ENCODE measurements at places on chromosomes 3 and 15.

DNA sequence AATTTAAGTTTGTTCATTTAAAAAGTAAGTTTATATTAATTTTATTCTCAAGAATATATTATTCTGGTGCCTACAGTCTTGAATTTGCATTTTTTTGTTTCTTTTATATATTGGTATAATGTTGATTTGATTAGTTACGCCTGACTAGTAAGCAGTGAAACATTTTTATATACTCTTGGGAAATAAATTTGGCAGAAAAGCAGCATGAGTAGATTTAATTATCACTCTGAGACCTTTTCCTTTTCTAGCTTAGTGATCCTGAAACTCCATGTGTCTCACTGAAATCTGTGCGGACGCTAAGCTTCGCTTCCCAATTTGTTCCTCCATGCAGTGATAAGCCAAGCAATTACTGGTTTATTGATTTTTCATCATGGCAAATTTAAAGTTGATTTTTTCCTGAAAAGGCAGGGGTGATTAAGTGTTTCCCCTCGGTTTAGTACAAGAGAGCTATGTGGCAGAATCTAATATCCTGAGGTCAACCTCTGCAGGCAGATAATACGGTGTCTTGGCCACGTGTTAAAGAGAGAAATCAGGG, 87.2 kb upstream of the MLF1 start:
- no peak for DNase-seq

- no peak for DNase-seq
Measured at GRCh38 chr3:29226706-29227105, 54.2 kb upstream of the RBMS3 start.

- DNase-seq: no peak
Measured at GRCh38 chr3:45947361-45947760, 4.1 kb downstream of the CXCR6 start.

DNA sequence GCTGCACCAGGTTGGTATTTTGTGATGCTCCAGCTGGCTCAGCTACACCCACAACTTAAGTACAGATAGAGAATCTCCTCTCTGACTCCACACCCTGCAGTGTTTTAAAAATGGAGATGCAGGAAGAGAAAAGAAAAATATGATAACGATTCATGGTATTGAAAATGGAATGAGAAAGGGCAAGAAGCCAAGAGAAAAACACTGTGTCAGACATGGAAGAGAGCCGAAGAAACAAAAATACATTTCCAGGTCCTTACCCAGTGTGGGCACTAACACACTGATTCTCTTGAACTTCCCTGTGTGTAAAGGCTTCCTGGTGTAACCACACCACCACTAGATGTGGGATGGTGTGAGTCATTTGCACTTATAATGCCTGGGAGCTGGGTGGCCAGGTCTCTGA, 93.1 kb downstream of the GMPS start:
- no peak for DNase-seq

DNA sequence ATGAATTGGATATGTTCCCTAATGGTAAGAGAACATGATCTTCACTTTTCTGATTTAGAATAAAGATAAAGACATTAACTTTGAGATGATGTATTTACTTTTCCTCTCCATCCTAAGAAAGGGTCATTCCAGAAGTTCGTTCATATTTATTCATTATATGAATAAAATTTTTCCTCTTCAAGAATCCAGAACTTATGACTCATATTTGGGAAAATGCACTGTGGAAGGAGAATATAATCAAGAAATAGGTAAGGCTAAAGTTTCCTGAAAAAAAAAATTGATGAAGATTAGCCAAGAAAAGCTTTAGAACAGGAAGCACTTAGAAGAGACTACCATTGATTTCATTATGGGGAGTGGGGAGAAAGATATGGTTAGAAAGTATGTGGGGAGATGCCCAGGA, 36.5 kb upstream of the CBLB start:
- no peak for DNase-seq

DNA sequence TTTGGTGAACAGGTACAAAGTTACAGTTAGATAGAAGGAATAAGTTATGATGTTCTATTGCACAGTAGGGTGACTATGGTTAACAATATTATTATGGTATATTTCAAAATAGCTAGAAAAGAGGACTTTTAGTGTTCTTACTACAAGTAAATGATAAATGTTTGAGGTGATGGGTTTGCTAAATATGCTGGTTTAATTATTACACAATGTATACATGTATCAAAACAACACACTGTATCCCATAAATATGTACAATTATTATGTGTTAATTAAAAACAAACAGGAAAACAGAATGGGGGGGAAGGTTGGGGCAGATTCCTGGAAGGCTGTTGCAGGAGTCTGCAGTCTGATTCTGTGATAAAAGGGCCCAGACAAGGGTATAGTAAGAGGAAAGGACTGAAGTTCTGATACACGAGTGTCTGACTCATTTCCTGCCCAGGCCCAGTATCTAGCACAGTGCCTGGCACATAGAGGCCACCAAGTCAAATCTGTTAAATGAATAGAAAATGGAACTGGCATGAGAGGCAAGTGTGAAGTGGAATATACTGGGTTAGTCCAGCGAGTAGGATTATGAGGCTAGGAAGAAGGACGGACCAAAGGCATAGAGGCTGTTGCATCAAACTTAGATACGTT, 7.2 kb upstream of the ENTPD3 start:
- DNase-seq: no peak

DNA sequence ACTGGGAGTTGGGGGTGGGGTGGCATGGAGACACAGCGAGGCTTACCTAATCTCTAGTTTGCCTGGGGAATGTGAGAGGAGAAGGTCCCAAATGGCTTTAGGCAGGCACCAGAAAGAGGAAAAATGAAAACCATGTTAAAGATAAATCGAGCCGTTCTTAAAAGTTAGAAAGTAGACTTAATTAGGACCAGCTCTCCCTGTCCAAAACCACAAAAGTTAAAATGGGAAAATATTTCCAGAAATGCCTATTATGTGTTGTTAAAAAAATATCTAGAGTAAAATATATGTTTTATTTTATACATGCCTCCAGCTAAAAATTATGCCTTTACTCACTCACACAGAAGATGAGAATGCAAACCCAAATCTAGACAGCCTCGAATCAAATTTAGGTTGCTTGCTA, 50.1 kb downstream of the LRTM1 start:
- no peak for DNase-seq

DNA sequence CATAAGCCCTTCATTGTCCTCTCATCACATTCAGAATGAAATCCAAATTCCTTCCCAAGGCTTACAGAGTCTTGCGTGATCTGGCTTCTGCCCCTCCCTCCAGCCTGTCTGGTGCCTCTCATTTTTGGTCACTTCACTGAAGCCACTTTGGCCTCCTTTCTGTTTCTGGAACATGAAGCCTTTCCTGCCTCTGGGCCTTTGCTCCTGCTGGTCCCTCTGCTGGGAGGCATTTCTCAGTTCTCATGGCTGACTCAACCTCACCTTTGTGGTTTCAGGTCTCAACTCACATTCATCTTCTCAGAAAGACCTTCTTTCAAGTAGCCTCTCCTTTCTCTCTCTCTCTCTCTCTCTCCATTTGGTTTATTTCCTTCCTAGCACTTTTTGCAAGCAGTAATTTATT, 43.9 kb upstream of the BHLHE40 start:
- DNase-seq: no peak

GRCh38 chr3:183275937-183276336, 22.9 kb downstream of the B3GNT5 start:
- DNase-seq: no peak

GRCh38 chr3:37505415-37505814, 331.0 kb upstream of the LRRFIP2 start:
- DNase-seq: no peak

DNA sequence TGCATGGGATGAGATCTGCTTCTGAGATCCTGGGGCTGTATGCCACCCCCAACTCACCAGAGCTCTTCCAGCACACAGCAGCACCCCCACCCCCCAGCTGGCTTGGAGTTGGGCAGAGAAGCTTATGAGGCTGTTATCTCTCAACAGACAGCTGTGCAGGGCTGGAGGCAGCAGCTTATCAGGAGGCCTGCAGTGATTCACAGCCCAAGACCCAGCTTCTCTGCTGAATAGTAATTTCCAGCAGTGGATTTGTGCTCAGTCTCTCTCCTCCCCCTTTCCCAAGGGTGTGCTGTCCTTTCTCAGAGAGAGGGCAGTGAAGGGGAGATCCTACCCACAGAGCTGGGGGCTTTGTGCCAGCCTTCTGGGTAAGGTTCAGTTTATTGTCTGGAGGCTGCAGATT, 2.1 kb downstream of the RPP25 start:
- no peak for DNase-seq

- DNase-seq: no peak
Measured at GRCh38 chr15:84765675-84766074, 17.3 kb downstream of the ZNF592 start.

DNA sequence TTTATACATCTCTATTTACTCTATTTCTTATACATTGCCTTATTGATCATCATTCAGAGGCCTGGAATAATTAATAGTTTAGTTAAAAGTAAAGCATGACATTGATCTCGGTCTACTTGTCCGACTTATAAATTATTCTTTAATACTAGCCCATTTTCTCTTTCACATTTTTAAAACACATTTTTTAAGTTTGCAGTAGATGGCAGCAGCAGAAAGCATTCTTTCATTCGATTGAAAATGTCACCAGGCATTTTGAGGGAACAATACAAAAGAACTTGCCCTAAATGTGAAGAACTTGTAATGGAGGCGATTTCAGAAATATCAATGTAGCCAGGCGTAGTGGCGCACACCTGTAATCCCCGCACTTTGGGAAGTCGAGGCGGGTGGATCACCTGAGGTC, 15.5 kb upstream of the MAP3K13 start:
- no peak for DNase-seq

DNA sequence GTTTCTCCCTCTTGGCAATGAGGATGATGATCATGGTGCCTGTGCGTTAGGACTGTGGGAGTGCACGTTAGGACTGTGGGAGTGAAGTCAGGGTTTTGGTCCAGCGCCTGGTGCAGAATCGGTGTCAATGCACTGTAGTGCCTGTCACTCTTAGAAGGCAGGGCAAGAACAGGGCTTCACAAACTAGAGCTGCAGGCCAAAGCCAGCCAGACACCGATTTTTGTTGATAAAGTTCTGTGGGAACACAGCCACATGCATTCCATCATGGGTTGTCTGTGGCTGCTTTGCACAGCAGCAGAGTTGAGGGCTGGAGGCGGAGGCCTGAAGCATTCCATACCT, 32.6 kb upstream of the NR2C2 start:
- no peak for DNase-seq

DNA sequence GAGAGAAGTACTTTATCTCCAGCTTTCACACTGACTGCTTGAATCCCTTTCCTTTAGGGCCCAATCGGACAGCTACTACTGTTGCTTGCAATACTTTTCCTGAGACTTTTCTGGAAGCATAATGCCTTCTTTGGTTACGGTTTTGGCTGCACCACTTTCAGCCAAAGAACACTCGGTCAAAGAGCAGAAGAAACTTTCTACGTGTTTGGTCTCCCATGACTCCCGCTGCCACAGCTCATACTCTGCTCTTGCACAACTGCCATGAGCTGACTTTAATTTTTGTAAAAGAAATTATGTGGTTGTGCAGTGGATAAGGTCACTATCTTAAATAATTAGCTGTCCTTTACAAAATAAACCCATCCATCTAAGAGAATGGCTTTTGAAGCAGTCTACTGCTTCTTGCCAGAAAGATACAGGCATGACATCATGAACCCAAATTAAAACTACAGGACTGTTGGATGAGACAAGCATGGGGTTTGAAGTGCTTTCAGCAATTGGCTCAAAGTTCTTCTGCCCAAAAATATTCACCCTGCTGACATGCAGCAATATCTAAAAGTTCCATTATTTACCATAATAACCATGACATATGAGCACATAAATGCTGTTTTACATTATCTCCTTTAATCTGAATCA, 42.0 kb downstream of the PROS1 start:
- no peak for DNase-seq

- DNase-seq: no peak
Measured at GRCh38 chr3:127277561-127277960, 10.3 kb downstream of the PRR20G start.

- DNase-seq: no peak
Measured at GRCh38 chr15:65629548-65629947, 7.8 kb downstream of the SLC24A1 start.

DNA sequence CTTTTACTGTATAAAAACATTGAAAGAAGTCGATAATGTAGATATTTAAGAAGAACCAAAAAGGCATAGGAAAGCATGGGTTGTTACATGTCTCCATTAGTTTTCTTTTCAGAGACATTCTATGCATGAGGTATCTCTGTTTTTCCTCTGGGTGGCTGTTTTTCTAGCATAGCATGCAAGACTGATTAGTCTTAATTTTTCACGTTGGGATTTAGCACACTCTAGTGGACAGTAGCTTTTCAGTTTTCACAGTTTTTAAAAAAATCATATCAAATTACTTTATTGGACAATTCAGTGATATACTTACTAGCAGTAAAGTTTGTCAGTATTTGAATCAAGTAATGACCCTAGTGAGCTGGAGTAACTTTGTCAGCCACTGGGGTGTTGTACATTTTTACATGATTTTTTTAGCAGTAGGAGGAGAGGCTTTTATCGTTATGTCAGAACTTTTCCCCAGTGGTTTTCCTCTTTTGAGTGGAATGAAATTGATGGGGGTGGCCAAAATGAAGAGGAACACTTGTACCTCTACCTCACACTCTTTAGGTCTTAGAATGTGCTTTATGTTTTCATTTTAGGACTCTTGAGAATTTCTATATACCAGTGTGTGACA, 57.2 kb downstream of the SEC22A start:
- no peak for DNase-seq
